ENCODE measurements at places on chromosomes 6 and 20. TPM values are rescaled to one million over a fixed set of nuclear protein-coding genes. Genes with fewer than 3 reads are reported as not detected.

DEF6 gene
- polyA plus RNA-seq = 3.4 TPM

HLA-DRB1 gene
- 16.1 TPM for polyA plus RNA-seq

IRF4 gene
- polyA plus RNA-seq = 0.18 TPM

ZDHHC14 gene
- 19.1 TPM for polyA plus RNA-seq

PNPLA1 gene
- 2.5 TPM for polyA plus RNA-seq

SDC4 gene
- polyA plus RNA-seq = 156 TPM

RUNX2 gene
- 2.5 TPM for polyA plus RNA-seq

NOL4L gene
- polyA plus RNA-seq = 61.5 TPM

Data from left kidney (tissue), 8 donors.